ENCODE measurements at places on chromosomes 11 and 22. TPM values are rescaled to one million over a fixed set of nuclear protein-coding genes. Genes with fewer than 3 reads are reported as not detected.

DNA sequence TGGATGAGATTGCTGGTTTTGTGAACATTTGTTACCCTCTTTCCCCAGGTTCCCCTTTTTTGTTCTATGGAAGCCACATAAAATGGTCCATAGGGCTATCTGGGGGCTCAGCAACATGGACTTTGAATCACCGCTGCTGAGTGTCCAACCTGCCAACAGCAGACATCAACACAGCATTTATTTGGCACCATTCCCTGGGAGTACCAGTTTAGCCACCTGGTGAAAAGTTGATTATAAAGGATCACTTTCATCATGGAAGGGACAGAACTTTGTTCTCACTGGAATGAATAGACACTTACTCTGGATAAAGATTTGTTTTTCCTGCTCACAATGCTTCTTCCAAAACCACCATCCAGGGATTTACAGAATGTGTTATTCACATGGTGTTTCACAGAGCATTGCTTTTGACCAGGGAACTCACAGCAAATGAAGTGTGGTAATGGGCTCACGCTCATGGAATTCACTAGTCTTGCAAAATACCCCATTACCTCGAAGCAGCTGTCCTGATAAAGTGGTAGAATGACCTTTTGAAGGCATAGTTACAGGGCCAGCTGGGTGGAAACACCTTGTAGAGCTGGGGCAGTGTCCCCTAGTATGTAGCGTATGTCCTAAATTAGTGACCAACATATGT lies 43.9 kb downstream of the ADM start:
- DNase-seq, result no peak

The SLC17A6 gene
- not detected for total RNA-seq

The TTC36 gene
- 0.43 TPM for total RNA-seq

The ANGPTL5 gene
- 1.1 TPM for total RNA-seq

DNA sequence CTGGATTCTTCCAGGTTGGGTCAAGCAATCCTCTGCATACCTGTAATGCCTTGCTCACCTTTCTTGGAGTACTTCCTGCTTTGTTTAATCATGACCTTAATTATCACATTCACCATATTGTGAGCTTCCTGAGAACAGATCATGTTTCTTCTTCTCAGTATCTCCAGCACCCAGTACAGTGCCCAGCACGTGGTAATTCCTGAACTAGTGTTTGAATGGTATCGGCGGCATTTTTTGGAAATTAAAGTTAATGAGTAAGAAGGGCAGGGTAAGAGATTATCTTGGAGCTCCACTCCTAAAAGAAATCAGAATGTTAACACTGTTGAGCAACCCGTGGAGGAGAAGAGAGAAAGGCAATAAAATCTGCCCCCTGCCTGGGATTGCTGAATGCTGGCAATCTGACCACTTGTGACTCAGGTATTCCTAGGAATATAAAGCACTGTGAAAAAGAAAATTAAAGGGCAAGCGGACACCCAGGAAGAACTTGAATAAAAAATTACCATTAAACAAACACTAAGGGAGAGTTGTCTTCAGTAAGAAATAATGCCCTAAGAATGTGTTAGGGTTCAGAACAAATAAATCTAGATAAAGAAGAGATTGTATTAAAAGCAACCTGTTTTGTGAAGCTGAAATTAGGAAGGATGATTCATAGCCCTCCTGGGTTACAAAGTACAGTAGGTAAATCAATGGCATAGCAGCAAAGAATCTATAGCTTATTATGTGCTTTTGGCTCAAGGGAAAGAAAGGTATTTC lies 92.9 kb downstream of the PDHX start:
- DNase-seq, result no peak

The NNMT gene
- 631 TPM for total RNA-seq

GRCh38 chr11:113977071-113977490 lies 2.2 kb downstream of the HTR3A start:
- DNase-seq, result no peak

The SEZ6L gene
- 0.09 TPM for total RNA-seq
